ENCODE measurements at places on chromosomes 1 and 21.

DNA sequence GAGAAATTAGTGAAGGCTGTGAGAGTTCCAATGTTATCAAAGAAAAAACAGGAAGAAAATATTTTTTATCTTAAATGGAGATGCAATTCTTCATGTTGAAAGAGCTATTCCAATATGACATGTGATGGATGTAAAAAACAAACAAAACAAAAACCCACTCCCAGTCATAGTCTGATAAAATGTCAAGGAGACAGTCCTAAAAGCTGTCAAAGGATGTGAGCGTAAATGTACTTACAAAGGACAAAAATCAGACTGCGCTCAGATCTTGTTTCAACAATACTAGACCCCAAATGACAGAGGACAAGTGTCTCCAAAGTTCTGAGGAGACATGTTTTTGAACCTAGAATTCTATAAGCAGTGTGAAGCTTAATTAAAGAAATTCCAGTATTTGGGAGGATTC, 265.8 kb downstream of the PLPP3 start:
- no peak for DNase-seq

GRCh38 chr1:215111916-215112315, 29.4 kb downstream of the KCNK2 start:
- DNase-seq: peak; percentile 46

GRCh38 chr1:43074244-43074643, 97.8 kb downstream of the EBNA1BP2 start:
- no peak for DNase-seq

DNA sequence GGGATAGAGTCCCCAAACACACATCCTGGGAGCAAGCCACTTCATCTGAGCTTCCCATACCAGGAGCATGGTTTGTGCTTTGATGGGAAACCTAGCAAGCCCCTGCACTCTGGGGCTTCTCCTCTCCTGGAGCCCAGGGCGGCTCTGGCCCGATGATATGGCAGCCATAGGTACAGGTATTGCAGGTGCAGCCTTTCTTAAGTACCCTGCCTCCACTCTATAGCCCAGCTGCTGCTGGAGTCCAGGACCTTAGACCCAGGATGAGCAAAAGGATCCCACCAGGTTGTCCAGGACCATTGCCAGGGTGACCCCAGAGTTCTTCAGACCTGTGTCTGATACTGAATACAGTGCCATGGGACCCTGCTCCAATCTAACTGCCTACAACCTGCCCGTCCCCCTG, 4.2 kb downstream of the C1orf226 start:
- no peak for DNase-seq

DNA sequence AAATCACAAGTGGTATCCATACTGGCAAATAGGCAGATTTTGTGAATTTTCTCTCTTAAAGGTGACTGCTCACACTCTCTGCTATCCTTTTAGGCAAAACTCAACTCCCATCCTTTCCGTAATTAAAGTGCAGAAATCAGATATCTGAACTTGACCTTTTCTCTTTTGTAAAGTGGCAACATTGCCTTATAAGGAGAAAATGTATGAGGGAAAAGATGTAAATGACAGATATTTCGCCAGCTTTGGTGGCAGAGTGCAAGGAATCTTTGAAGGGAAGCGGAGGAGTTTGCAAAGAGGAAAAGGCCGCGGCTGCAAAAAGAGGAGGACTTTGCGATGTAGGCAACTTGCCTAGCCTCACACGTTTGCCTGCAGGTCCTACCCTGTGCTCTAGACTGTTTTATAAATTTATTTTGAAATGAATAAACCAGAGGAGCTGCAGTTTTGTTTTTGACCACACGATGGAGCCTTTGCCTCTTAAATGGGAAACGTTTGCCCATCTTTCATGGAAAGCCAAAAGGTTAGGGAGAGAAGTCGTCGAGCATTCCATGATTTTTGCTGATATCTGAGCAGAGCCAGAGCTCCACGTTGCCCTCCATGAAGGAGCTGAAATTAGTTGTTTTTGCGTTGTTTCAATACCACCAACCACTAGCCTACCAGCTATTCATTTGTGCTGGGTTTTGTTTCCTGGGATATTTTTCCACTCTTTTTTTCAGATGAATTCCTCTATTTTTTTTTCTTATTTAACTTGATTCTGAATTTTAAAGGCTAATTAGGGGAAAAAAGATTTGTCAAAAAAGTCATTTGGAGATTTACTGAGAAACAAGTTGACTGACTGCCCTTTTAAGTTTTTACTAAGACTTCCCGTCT, 242.3 kb downstream of the LMX1A start:
- DNase-seq: peak; percentile 41

DNA sequence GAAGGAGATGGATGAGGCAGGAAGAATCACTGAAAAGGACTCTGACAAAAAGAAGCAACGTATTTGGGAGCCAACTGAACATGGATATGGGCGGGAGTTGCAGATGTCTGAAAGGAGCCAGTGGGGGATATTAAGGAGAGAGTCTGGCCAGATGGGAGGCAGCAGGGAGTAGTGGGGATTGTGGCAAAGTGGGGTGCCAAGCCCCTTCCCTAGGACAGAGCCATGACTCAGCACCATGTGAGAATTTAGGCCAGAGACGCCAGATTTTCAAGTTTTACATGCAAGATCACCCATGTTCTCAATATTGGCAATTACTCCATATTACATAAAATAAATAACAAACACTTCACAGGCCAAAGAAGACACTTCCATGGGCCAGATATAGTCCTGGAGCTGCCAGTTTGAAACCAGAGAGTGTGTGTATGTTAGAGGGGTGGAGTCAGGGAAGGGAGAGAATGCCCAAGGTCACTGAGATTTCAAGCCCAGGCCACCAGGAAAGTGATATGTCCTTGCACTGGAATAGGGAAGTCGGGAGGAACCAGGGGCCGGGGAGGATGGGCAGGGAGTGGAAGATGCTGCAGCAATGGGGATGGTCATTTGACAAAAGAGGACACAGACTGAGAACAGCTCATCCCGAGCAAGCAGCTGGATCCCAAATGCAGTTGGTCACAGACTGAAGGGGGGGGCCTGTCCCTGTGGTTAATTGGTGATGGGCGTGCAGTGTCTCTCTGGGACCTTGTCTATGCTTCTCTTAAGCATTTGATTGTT, 23.5 kb downstream of the TMEM51 start:
- DNase-seq: no peak
